ENCODE measurements at places on chromosomes 11 and 22.

DNA sequence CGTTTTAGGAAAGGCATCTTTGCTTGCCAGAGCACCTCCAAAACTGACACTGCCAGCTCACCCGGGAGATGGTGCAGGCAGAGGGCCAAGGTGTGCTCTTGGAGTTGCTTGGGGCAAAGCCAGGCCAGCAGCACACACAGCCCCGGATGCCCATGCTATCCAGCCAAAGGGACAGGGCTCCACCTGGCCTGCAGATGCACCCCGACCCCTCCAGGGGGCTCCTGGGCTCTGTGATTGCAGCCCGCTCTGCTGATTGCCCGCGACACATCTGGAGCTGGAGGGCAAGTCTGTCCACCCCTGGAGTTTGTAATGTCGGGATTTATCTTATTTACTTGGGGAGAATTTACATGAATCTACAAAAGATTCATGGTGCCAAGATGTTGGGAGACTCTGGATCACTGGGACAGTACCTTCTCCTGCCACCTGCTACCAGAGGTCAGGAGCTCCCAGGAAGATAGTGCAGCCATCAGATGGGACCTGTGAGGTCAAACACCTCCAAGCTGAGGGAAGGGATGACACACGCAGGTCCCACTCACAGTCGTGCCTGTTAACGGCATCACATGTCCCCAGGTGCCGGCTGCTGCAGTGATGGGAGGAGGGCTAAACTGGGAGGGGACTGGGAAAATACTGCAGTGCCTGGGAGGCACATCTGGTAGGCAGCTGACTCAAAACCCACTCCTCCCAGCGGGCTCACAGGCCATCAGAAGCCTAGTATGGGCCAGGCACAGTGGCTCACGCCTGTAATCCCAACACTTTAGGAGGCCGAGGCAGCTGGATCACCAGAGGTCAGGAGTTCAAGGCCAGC is 17.2 kb downstream of the CBX7 start:
- DNase-seq = peak; percentile 43

DNA sequence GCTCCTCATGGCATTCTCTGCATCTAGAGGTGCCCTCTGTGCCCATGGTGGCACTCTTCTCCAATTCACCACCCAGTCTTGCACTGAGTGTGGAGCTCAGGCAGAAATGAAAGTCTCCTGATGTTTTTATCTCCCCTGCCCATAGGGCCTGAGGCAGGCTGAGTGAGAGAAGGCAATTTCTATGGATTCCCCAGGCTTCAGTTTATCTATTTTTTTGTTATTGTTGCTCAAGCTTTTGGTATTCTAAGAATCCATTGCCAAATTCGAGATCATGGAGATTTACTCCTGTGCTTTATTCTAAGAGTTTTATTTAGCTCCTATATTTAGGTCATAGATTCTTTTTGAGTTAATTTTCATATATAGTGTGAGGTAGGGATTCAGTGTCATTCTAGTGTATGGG is 40.7 kb downstream of the TSPAN18 start:
- DNase-seq = no peak

- no peak for DNase-seq
Measured at GRCh38 chr11:79092791-79093353, 348.0 kb downstream of the TENM4 start.

- no peak for DNase-seq
Measured at GRCh38 chr11:80118073-80118472, 677.2 kb upstream of the TENM4 start.

GRCh38 chr22:42269432-42270175 is 849 bp downstream of the TCF20 start:
- DNase-seq = peak; percentile 70

DNA sequence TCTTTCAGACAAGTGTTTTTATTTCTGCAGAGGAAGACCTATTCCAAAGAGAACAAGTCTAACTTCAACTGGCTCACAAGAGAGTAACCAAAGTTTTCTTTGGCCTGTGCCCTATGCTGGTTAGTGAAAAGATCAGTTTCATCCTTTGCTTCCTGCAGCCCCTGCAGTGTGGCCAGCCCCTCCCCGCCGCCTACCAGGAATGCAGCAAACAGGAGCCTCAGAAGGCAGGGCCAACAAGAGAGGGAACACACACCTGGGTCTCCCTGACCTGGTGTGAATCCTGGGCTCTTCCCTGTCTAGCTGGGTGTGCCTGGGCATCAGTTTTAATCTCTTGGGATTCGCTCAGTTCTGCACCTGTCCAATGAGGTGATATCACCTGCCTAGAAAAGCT is 21.5 kb upstream of the SCARF2 start:
- no peak for DNase-seq

DNA sequence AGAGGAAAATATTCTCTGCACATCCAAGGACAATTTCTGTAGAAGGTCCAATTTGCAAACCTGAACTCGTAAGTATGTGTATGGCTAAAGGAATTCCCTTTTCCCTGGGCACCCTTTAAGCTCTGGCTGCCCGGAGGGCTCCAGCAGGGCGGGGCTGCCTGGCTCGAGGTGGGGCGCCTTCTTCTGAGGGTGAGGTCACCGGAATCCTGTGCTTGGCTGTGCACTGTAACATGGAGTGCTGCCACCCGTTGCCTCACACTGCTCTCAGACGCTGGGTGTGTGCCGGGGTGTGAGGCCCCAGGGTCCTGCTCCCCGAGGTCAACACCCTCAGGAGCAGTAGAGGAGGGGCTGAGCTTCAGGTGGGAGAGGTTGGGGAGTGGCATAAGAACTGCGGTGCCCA is 61.5 kb downstream of the SYN3 start:
- no peak for DNase-seq

DNA sequence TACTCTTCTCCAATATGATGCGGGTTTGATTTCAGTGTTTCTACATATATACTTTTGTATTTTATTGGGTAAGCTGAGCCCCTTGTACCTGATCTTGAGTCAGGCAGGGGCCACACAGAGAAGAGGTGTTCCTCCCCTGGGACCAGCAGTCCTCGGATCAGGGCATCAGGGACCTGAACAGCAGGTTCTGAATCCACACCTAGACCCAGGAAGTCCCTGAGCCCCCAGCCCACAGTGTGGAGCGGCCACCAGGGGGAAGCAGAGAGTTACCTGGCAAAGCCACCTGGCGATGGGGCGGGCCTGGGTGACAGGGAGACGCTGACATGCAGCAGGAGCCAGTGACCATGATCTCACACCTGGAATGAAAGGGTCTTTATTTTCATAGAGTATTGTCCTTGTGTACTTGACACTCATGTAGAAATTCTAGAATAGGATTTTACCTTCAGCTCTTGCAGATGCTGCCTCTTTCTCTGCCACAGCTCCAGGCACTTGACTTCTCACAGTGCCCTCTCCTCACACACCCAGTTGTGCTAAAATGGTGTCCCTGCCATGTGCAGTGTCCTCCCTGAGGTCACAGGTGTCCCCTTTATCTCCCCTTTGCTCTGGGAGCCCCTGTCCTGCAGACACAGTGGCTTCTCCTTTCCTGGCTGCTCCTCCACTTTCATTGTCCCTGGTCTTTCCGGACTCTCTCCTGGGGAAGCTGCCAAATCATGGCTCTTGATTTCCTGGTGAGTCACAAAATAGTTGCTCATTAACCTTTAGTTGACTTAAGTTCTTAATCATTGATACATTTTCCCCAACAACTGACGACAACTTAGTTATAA is 48.5 kb downstream of the GGTLC2 start:
- peak; percentile 50 for DNase-seq
